NT2/D1 (cell line): ENCODE measurements at places on chromosomes 16 and 17.

DNA sequence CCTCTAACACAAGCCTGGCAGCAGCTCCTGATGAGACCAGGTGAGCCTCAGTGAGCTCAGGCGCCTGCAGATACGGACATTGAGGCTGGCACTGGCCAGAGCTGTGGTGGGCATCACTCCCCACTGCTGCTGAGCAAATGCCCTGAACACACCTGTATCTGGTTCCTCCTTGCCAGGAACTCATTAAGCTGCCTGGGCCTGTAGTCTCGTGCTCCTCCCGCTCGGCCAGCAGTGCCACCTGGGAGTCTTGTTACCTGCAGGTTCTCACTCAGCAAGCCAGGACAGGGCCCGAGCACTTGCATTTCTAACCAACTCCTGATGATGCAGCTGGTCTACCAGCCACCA is 13.3 kb downstream of the EIF4A3 start:
- DNase-seq, result no peak

GRCh38 chr17:81803728-81804558 is at the start of gene GCGR:
Gene GCGR (plus strand): TSS chr17:81804150. CDS start chr17:81809019, 4,869 bp downstream.
- no peak for DNase-seq

- no peak for DNase-seq
These were observed 16.1 kb downstream of the WIPI1 start for GRCh38 chr17:68441070-68441770.

- DNase-seq, result no peak
These were observed 18.4 kb upstream of the UBE2I start for GRCh38 chr16:1290860-1291575.

- no peak for DNase-seq
These were observed 189.8 kb upstream of the AXIN2 start for GRCh38 chr17:65751263-65751662.

- DNase-seq, result no peak
These were observed 24.7 kb upstream of the TBX4 start for GRCh38 chr17:61427567-61427966.

DNA sequence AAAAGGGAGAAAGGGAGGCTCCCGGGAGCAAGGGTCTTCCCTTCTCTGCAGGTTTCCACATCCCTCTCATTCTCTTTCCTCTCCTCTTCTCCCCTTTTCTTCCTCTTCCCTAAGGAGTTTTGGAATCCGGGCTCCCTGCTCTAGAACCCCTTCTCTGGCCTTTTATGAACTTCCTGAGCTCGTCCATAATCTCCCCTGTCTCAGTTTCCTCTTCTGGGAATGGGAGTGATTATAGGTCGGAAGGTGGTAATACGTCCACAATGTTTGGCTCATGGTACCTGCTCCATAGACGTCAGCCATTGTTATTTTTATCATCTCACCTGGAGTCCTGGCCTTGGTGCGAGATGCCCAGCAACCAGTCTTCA is 467 bp upstream of the EMP2 start:
- no peak for DNase-seq

DNA sequence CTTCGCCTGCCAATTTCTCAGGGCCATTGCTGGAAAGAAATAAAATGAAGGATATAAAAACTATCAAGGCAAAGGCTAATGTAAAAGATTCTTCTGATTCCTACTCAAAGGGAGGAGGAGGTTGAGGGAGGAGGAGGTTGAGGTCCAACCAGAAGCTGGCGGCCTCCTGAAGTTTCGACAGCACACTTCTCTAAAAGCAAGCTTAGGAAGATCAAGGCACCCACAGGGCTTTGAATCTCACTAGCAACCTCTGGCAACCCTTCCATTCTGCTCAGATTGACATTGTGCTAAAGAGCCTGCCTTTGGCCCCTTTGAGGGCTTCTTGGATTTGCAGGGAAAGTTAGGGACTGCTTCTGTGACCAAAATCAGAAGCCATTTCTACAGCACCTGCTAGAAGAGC is 81.5 kb upstream of the TNRC6C start:
- DNase-seq, result no peak

DNA sequence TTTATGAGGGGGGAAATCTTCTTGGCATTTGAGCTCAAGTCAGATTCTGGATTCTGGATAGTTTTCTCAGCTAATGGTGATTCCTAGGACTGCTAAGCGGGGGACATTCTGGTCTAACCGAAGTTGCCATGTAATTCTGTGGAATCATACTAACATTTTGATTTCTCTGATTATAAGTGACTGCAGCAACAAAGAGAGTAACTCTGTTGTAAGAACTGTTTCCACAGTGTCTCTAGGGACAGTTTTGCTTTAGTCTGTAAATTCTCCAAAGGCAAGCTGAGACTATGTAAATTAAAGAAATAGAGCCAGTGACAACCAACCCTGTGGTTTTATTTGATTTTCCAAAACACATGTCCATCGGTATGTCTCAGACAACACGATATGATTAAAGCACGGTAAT is 286.2 kb downstream of the IRX3 start:
- no peak for DNase-seq

DNA sequence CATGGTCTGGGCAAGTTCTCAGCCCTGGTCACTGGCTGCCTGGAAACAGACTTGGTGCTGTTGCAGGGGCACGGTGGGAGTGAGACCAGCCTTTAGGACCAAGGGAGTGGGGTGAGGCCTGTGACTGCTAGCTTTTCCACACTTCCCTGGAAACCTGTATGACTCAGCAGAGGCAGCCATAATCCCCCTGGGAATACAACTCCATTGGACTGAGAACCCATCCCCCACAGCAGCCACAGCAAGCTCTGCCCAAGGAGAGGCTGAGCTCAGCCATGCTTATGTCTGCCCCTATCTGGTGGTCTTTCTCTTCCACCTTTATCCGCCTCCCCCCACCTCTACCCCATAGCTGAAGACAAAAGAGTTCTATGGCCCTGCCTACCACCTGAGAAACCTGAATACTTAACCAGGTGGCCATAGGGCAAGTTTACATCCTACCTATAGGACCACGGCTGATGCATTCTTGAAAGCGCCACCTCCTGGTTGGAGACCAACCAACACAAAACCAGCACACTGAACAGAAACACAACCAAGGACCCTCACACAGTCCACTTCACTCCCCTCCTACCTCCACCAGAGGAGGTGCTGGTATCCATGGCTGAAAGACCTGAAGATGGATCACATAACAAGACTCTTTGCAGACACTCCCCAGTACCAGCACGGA is 816.2 kb upstream of the SOX9 start:
- no peak for DNase-seq

DNA sequence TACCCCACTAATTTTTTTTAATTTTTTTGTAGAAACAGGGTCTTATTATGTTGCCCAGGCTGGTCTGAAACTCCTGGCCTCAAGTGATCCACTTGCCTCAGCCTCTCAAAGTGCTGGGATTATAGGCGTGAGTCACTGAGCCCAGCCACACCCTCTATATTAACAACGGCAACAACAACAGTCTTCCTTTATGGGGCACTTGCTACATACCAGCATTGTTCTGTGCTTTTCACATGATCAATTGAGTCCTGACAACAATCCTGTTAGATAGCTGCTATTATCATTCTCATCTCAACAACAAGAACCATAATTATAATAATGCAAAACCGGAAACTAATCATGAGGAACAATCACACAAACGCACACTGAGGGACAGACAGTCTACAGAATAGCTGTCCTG is 12.6 kb upstream of the ARL5C start:
- DNase-seq, result no peak

- no peak for DNase-seq
These were observed 14.5 kb downstream of the SERPINF1 start for GRCh38 chr17:1776328-1776727.

DNA sequence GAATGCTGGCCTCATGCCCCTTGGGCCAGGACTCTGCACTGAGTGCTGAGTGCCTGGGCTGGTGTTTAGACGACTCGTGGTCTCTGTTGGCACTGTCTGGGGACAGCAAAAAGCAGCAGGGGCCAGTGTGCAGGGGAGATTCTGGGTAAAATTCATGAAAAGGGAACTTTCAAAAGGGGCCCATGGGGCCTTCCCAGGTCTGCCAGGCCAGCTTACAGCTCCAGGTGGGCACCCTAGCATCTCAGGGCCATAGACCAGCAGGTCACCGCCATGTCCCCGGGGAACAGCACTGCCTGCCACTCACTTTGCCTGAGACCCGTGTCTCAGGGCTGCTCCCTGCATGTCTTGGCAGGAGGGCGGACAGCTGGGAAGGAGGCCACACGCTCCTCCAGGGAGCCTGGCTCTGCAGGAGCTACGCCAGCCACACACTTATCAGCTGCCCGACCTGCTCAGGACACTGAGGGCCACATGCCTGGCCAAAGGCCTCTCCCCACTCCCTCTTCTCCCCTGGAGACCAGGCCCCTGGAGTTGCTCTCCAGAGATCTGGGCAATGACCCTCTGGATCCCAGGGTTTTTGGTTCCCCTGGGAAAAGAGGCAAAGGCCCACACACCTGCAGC is 8.8 kb upstream of the FASN start:
- DNase-seq, result no peak

GRCh38 chr17:41600318-41600717 is 12.2 kb downstream of the KRT16 start:
- no peak for DNase-seq

- DNase-seq, result no peak
These were observed 260.1 kb downstream of the IRX3 start for GRCh38 chr16:54026456-54026855.

DNA sequence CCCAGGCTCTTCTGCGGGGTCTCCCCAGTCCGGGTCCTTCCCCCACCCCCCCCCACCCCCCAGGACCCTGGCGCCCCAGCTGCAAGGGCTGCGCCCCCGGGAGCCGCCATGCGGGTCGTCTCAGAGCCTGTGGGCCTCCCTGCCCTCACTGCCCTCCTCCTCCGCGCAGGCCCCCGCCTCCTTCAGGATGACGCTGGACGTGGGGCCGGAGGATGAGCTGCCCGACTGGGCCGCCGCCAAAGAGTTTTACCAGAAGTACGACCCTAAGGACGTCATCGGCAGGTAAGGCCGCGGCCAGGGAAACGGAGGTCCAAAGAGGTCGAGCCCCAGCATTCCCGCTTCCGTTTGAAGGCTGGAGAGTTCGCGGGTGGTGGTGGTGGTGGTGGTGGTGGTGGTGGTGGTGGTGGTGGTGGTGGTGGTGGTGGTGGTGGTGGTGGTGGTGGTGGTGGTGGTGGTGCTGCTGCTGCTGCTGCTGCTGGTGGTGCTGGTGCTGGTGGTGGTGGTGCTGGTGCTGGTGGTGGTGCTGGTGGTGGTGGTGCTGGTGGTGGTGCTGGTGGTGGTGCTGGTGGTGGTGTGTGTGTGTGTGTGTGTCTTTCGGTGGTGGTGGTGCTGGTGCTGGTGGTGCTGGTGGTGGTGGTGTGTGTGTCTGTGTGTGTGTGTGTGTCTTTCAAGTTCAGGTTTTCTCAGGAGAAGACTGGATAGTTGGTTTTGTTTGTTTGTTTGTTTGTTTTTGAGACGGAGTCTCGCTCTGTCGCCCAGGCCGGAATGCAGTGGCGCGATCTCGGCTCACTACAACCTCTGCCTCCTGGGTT is 615 bp downstream of the PHKG2 start:
- DNase-seq, result no peak

DNA sequence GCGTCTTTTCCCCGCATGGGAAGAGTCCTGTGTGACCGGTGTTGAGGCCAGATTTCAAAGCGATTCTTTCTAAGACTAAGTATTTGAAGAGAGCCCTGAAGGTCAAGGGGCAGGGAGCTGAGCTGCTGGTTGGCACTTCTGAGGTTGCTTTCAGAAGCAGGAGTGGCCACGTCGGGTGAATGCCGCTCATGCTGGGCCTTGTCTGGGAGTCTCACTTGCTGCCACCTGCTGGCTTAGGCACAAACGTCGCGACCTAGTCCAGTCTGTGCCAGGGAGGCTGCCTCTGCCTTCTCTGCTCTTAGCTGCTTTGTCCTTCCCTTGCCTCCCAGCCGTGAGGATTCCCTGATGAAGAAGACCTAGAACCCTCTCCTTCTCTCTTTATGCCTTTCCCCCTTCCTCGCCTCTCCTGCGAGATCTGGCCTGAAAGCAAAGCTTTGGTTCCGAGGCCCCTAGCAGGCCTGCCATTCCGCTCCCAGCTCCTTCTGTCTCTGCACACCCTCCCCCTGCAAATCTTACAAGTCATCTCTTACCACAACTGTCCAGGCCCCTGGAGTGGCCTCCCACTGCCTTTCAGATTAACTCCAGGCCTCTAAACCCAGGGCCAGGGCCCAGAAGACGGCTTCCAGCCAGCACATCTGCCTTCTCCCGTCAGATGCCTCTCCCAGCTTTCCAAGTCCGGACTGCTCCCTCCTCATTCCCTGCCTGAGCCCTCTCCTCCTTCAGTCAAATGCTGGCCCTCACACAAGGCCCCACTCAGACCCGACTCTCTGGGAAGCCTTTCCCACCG is 11.4 kb downstream of the CTNS start:
- no peak for DNase-seq

DNA sequence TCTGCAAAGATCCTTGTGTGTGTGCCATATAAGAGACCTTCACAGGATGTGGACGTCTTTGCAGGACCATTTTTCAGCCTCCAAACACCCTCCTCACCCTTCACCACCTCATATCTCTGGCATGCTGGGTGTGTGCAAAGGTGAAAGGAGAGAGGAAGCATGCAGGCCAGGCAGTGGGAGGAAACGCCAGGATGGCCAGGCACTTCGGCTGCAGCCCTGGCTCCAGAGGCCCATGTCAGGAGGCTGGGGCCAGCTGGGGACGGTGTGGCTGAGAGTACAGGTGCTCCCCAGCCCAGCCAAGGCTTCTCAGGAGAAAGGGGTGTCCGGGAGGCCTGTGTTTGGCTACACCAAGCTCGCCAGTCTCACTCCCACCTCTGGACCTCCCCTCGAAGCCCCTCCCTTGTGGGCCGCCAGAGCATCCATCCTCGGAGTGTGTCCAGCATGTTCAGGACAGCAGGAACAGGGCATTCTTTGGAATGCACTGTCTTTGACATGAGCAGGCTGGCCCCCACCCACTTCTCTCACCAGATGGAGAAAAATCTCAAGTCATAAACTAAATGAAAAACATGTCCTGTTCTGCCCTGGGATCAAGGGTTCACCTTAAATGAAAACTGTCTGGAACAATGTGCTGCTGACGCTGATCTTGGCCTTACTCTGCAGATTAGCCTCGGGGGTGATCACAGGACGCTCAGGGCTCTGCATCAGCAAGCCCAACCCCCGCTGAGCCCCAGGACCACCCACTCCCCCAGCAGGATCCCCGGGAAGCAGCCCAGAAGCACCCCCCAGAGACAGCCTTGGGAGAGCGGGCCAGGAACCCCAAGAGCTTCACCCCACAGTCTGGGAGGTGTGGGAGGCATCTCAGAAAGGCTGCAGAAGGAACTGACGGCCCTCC is 15.9 kb downstream of the PEMT start:
- no peak for DNase-seq

- DNase-seq, result no peak
These were observed 48.0 kb downstream of the PIPOX start for GRCh38 chr17:29090750-29091605.
